ENCODE measurements at places on chromosomes 1 and 21.

DNA sequence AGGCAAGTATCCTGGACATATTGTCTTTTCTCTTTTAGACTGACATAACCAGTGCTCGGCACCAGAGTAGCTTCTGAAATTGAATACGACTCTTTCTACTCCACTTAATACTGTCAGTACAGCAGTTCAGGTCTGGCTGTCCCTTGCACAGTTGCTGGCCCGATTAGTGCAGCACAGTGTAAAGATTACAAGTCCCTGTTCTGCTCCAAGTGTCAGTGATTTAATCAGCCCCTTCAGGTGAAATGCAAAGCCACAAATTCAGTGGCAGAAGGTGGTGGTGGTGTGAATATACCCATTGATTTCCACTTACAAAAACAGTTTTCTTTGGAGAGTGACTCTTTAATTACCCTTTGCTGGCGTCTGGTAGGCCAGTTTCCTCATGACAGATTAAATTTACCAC, 545.4 kb downstream of the ADGRL2 start:
- no peak for DNase-seq

- no peak for DNase-seq
Measured at GRCh38 chr1:172070055-172070454, 228.8 kb downstream of the DNM3 start.

GRCh38 chr1:6460301-6461050, 5.5 kb downstream of the TNFRSF25 start:
- no peak for DNase-seq

GRCh38 chr1:98887507-98887906, 117.2 kb downstream of the PLPPR5 start:
- no peak for DNase-seq

- DNase-seq: no peak
Measured at GRCh38 chr1:11854519-11854918, 4.2 kb downstream of the NPPB start.

Measured in GM18507 (cell line).